Chondrocyte (in vitro differentiated cells): ENCODE measurements at places on chromosomes 1 and 21. TPM values are rescaled to one million over a fixed set of nuclear protein-coding genes. Genes with fewer than 3 reads are reported as not detected.

The RYR2 gene
- total RNA-seq = 0.02 to 0.15 TPM (median 0.12 TPM) in 3 replicates

The KRTAP10-7 gene
- total RNA-seq = not detected in 3 replicates

The DMBX1 gene
- total RNA-seq = not detected in 3 replicates

The TCEA3 gene
- total RNA-seq = 15.7 to 17.8 TPM (median 16.9 TPM) in 3 replicates

The PRDM16 gene
- 10.4 to 19.0 TPM (median 18.3 TPM) in 3 replicates for total RNA-seq

The HHAT gene
- total RNA-seq = 6.1 to 7.9 TPM (median 6.4 TPM) in 3 replicates

The NPPA gene
- not detected in 3 replicates for total RNA-seq

The CYP4X1 gene
- total RNA-seq = 1.0 to 1.1 TPM (median 1.1 TPM) in 3 replicates

The LCE1E gene
- total RNA-seq = not detected in 3 replicates

The CSMD2 gene
- total RNA-seq = 0.10 to 0.55 TPM (median 0.46 TPM) in 3 replicates

The EPHA2 gene
- total RNA-seq = 38.5 to 47.4 TPM (median 40.0 TPM) in 3 replicates

The SELENBP1 gene
- total RNA-seq = 5.7 to 11.1 TPM (median 8.9 TPM) in 3 replicates

The ATXN7L2 gene
- 3.6 to 4.3 TPM (median 4.3 TPM) in 3 replicates for total RNA-seq

The REN gene
- total RNA-seq = not detected in 3 replicates

- DNase-seq = no peak
- no peaks in the 10 kb centered on the region for H3K27me3 ChIP-seq
- peak overlapping the region; percentile 32 for H3K27ac ChIP-seq
- H3K36me3 ChIP-seq = no peaks in the 10 kb centered on the region
Observed at GRCh38 chr1:40379785-40380452, 6.4 kb downstream of the SMAP2 start.

- H3K4me3 ChIP-seq = no peak overlapping the region
- no peak overlapping the region for H3K27ac ChIP-seq
- no peaks in the 10 kb centered on the region for H3K4me1 ChIP-seq
Observed at GRCh38 chr1:236151739-236152424, 9.5 kb downstream of the GPR137B start.

- no peaks in the 10 kb centered on the region for H3K27me3 ChIP-seq
- H3K4me1 ChIP-seq = peaks cover 15% of the 10 kb centered on the region
- H3K4me3 ChIP-seq = peak overlapping the region; percentile 89
Observed at GRCh38 chr1:202888221-202888530, 773 bp downstream of the RABIF start.

DNA sequence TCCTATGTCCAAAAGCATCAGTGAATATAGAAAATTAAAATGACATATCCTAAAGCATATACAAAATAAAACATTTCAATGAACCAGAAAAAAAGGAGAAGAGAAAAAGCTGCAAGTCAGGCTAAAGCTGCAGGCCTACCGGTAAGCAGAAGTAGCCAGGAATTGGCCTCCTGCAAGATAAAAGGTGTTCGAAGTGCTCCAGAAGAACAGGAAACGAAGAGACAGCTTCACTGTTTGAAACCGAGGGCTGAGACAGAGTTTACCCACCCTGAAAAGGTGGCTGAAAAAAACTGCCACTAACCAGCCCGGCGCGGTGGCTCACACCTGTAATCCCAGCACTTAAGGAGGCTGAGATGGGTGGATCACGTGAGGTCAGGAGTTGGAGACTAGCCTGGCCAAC lies 37.4 kb downstream of the NSL1 start:
- peaks cover 7% of the 10 kb centered on the region for H3K36me3 ChIP-seq
- H3K27ac ChIP-seq = no peak overlapping the region
- H3K27me3 ChIP-seq = no peaks in the 10 kb centered on the region
- H3K4me1 ChIP-seq = peaks cover 8% of the 10 kb centered on the region
- DNase-seq = no peak
- H3K4me3 ChIP-seq = no peak overlapping the region

DNA sequence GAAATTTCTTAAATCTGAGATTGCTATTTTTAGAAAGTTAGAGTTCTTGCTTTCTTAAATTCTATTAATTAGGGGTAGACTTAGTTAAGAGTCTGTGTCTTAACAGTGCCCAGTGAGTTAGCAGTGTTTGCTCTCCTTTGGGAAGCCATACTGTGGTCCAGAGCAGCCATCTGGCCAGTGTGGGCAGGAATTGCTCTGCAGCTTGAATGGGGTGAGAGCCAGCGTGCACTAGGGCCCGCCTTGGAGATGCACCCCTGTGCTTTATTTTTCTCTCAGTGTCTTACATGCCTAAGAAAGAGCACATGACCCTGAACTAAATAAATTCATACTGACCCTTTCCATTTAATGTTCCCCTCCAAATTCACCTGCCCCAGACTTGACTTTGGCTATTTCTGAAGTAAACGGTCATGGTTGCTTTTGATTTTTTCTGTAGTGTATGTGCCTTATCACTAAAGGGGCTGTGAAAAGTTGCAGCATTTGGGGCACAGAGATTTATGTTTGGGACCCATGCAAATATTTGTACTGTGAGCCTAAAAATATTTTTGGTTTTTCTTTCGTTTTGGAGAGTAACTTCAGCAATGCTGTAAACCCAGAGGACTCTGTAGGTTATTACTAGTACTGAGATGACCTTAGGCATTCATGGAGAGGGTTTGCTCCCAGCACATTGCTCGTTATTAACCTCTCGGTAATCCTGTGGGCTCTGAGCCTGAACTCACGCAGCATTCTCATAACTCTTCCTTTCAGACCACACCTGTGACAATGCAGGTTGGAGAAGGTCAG lies 21.3 kb upstream of the KCNQ4 start:
- H3K27ac ChIP-seq = no peak overlapping the region
- no peaks in the 10 kb centered on the region for H3K27me3 ChIP-seq
- peaks cover 3% of the 10 kb centered on the region for H3K4me1 ChIP-seq
- DNase-seq = no peak

- H3K36me3 ChIP-seq = no peaks in the 10 kb centered on the region
- no peak overlapping the region for H3K4me3 ChIP-seq
- H3K27ac ChIP-seq = no peak overlapping the region
- no peak for DNase-seq
Observed at GRCh38 chr1:234555390-234556024, 54.5 kb downstream of the IRF2BP2 start.

GRCh38 chr1:160664573-160665051 lies 17.8 kb upstream of the SLAMF1 start:
- no peak overlapping the region for H3K4me3 ChIP-seq
- no peaks in the 10 kb centered on the region for H3K36me3 ChIP-seq
- H3K27me3 ChIP-seq = peaks cover 16% of the 10 kb centered on the region
- no peak for DNase-seq
- no peak overlapping the region for H3K27ac ChIP-seq
- no peaks in the 10 kb centered on the region for H3K4me1 ChIP-seq

- no peaks in the 10 kb centered on the region for H3K36me3 ChIP-seq
- no peak for DNase-seq
- H3K4me1 ChIP-seq = peaks cover 10% of the 10 kb centered on the region
- H3K4me3 ChIP-seq = no peak overlapping the region
- no peak overlapping the region for H3K27ac ChIP-seq
Observed at GRCh38 chr1:96478228-96478627, 243.4 kb upstream of the PTBP2 start.

- H3K4me1 ChIP-seq = no peaks in the 10 kb centered on the region
- DNase-seq = no peak
- no peak overlapping the region for H3K4me3 ChIP-seq
- no peak overlapping the region for H3K27ac ChIP-seq
- H3K27me3 ChIP-seq = no peaks in the 10 kb centered on the region
Observed at GRCh38 chr1:79648126-79648525, 641.6 kb upstream of the ADGRL4 start.

DNA sequence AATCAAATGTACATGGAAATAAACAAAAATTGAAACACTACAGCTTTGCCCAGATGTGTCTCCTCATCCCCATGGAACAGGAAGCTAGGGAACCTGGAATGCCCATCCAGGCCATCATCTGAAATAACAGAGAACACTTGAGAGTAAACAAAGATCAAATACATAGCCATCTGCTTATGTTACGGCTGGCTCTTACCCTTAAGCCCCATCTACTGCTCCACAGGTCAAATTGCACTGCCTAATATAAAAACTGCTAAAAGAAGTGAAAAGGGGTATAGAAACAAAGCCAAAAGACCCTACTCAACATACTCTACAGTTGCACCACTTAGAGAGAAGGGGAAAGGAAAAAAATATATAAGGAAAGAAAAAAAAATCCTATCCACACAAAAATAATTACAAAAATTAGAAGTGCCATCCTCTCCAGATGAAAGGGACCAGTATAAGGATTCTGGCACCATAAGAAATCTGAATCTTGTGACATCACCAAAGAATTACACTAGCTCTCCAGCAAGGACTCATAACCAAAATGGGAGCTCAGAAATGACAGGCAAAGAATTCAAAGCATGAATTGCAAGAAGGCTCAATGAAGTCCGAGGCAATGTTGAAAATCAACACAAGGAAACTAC lies 26.9 kb downstream of the OR6Y1 start:
- no peak for DNase-seq
- peaks cover 2% of the 10 kb centered on the region for H3K27me3 ChIP-seq
- H3K27ac ChIP-seq = no peak overlapping the region
- no peaks in the 10 kb centered on the region for H3K36me3 ChIP-seq
- no peak overlapping the region for H3K4me3 ChIP-seq
- no peaks in the 10 kb centered on the region for H3K4me1 ChIP-seq

DNA sequence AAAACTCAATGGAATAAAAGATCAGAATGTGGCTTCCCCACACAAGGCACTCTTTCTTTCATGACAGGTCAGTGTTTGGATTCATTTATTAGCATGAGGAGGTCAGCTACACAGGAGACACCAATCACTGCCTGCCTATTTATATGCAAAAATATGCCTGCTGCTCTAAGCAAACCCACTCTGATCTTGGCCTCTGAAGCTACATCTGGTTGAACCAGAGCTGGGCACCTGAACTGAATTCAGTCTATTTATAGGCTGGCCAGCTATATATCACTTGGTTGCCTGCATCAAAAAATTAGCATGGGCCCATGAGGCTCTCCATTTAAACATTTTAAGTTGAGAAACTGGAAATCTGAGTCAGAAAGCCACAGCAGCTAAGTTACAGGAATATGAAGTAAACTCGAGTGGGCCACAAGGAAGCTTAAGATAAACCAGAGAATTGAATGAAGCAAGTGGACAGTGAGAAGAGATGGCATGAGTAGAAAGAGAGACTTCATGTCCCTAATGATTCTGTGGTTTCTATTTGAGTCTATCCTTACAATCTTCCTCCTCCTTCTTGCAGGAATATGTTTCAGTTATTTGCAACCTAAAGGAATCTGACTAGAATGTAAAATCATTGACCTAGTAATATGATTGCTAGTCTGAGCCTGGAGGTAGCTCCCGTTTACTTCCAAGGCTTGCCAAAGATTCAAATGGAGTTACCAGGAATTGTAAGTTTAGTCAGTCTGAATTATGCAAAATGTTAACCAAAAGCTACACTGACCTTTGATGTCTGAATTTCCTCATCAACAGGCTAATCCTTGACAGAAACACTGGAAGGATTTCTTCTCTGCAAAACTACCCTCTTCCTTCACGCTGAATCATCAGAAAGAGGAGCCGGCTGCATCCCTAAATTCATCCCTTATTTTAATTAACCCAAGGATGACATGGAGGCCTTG lies 17.7 kb downstream of the DDAH1 start:
- no peaks in the 10 kb centered on the region for H3K27me3 ChIP-seq
- H3K36me3 ChIP-seq = peaks cover 17% of the 10 kb centered on the region
- H3K4me3 ChIP-seq = no peak overlapping the region
- peaks cover 55% of the 10 kb centered on the region for H3K4me1 ChIP-seq

DNA sequence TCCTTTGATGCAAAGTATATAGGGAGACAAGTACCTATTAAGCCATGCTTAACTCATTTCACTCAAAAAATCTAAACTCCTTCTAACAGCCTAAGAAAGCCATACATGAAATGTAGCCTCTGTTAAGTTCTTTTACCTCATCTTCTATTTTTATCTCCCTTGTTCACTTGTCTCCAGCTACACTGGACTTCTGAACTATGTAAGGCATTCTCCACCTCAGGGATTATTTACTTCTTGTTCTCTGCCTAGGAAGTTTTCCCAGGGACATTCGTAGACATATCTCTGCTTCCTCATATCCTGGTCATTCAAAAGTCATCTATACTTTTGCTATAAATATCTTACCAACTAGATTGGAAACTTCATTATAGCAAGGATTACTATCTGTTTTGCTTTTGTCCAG lies 96.9 kb downstream of the COP1 start:
- peaks cover 10% of the 10 kb centered on the region for H3K36me3 ChIP-seq
- DNase-seq = no peak
- H3K27me3 ChIP-seq = no peaks in the 10 kb centered on the region
- peak overlapping the region; percentile 79 for H3K27ac ChIP-seq

GRCh38 chr1:165173818-165174217 lies 182.7 kb downstream of the LMX1A start:
- no peak overlapping the region for H3K27ac ChIP-seq
- H3K27me3 ChIP-seq = no peaks in the 10 kb centered on the region
- H3K36me3 ChIP-seq = no peaks in the 10 kb centered on the region
- no peak for DNase-seq
- H3K4me1 ChIP-seq = no peaks in the 10 kb centered on the region

GRCh38 chr1:172588296-172589291 lies 55.6 kb downstream of the SUCO start:
- H3K4me3 ChIP-seq = no peak overlapping the region
- H3K27ac ChIP-seq = peak overlapping the region; percentile 70
- no peaks in the 10 kb centered on the region for H3K27me3 ChIP-seq
- H3K4me1 ChIP-seq = peaks cover 29% of the 10 kb centered on the region
- no peak for DNase-seq

DNA sequence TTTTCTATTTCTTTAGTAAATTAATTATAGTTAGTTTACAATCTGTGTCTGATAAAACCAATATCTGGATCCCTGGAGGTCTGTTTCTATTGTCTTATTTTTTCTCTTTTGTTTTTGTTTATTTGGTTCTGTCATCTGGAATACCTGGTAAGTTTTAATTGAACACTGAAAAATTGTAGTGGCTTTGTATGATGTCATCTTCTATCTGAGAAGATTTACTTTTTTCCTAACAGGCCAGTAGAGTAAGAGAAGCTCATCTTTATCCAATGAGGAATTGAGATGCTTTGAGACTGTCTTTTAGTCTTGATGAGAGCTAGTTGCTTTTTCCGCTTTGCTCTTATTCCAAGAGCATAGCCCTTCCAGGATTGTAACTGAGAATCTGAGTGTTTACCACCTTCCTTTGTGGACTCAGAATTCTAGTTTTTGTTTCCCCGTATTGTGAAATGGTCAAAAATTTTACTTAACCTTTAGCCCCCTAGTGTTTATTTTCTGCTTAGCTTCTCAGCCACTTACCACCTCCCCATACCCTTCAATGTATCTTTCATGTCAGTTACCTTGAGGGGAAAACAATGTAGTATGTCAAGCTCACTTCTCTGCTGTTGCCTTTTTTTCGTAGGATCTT lies 25.0 kb downstream of the PTGFRN start:
- H3K4me1 ChIP-seq = peaks cover 6% of the 10 kb centered on the region
- H3K27ac ChIP-seq = no peak overlapping the region
- H3K36me3 ChIP-seq = peaks cover 4% of the 10 kb centered on the region
- no peak overlapping the region for H3K4me3 ChIP-seq

DNA sequence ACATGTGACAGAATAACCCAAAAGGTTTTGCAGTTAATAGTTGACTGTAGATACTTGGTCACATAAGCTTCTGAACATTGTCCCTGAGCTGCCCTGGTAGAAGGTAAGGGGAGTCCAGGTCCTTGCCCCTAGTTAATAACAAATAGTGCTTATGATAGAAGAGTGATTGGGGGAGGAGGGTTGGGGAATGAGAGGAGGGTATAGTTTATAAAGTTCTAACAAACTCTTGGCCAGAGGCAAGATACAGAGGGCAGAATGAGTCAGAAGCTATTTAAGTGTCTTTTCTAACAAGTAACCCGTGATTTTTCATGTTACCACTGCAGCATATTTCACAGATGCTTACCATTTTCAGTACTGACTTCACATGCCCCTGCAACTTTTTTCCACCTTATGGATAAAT lies 26.7 kb upstream of the MYOCOS start:
- H3K4me3 ChIP-seq = no peak overlapping the region
- H3K27me3 ChIP-seq = no peaks in the 10 kb centered on the region
- H3K4me1 ChIP-seq = peaks cover 11% of the 10 kb centered on the region
- H3K36me3 ChIP-seq = peaks cover 38% of the 10 kb centered on the region
